ENCODE measurements at places on chromosomes 13 and 19.

- DNase-seq: no peak
Observed at GRCh38 chr19:12763100-12763499, 11.5 kb downstream of the BEST2 start.

- peak; percentile 35 for DNase-seq
Observed at GRCh38 chr19:49151267-49152118, 3.7 kb downstream of the HRC start.

- no peak for DNase-seq
Observed at GRCh38 chr13:50991579-50992521, 82.3 kb downstream of the RNASEH2B start.

GRCh38 chr13:67306742-67307141 lies 76.6 kb upstream of the PCDH9 start:
- no peak for DNase-seq

- no peak for DNase-seq
Observed at GRCh38 chr13:53100394-53101063, 71.9 kb downstream of the OLFM4 start.

Data from SHP77 treated with DMSO at 0.1 percent for 48 hours (cell line).